Chondrocyte (in vitro differentiated cells): ENCODE measurements at places on chromosomes 11 and 22. TPM values are rescaled to one million over a fixed set of nuclear protein-coding genes. Genes with fewer than 3 reads are reported as not detected.

- H3K36me3 ChIP-seq = peaks cover 12% of the 10 kb centered on the region
- H3K27me3 ChIP-seq = no peaks in the 10 kb centered on the region
- peaks cover 53% of the 10 kb centered on the region for H3K4me1 ChIP-seq
- H3K27ac ChIP-seq = no peak overlapping the region
Observed at GRCh38 chr22:26712158-26712557, 54.8 kb downstream of the MIAT start.

DNA sequence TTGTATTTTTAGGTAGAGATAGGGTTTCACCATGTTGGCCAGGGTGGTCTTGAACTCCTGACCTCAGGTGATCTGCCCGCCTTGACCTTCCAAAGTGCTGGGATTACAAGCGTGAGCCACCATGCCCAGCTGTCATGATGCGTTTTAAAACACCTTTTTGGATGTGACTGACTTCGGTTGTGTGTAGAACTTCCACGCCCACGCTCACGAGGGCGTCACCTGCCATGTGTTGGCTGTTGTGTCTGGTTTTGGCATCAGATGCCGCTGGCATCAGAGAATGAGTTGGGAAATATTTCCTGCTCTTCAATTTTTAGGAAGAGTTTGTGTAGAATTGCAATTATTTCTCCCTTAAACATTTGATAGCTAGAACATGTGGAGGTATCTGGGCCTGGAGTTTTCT is 109.1 kb downstream of the KCNQ1 start:
- DNase-seq = peak; percentile 39
- H3K27ac ChIP-seq = no peak overlapping the region
- H3K27me3 ChIP-seq = peaks cover 13% of the 10 kb centered on the region
- H3K4me3 ChIP-seq = no peak overlapping the region

Gene TST
- total RNA-seq = 17.8 to 25.3 TPM (median 24.9 TPM) in 3 replicates

Gene FAM181B
- 0.35 to 0.65 TPM (median 0.46 TPM) in 3 replicates for total RNA-seq

GRCh38 chr22:42972649-42973535 is 42.1 kb downstream of the PACSIN2 start:
- peaks cover 34% of the 10 kb centered on the region for H3K4me1 ChIP-seq
- no peaks in the 10 kb centered on the region for H3K27me3 ChIP-seq
- H3K36me3 ChIP-seq = peaks cover 2% of the 10 kb centered on the region
- H3K4me3 ChIP-seq = no peak overlapping the region
- DNase-seq = no peak
- no peak overlapping the region for H3K27ac ChIP-seq

- H3K4me1 ChIP-seq = peaks cover 37% of the 10 kb centered on the region
- peak; percentile 77 for DNase-seq
- H3K27ac ChIP-seq = peak overlapping the region; percentile 68
- no peaks in the 10 kb centered on the region for H3K27me3 ChIP-seq
- peak overlapping the region; percentile 82 for H3K4me3 ChIP-seq
- H3K36me3 ChIP-seq = no peaks in the 10 kb centered on the region
Observed at GRCh38 chr11:92225125-92225567, 528 bp downstream of the FAT3 start.
